ENCODE measurements at places on chromosomes 2 and 18. TPM values are rescaled to one million over a fixed set of nuclear protein-coding genes. Genes with fewer than 3 reads are reported as not detected.

The HMSD gene
- not detected for polyA plus RNA-seq

The NYAP2 gene
- not detected for polyA plus RNA-seq

The L3MBTL4 gene
- 0.79 TPM for polyA plus RNA-seq

The RIT2 gene
- polyA plus RNA-seq: not detected
